Naive B cell (primary cell): ENCODE measurements at places on chromosomes 2 and 18.

DNA sequence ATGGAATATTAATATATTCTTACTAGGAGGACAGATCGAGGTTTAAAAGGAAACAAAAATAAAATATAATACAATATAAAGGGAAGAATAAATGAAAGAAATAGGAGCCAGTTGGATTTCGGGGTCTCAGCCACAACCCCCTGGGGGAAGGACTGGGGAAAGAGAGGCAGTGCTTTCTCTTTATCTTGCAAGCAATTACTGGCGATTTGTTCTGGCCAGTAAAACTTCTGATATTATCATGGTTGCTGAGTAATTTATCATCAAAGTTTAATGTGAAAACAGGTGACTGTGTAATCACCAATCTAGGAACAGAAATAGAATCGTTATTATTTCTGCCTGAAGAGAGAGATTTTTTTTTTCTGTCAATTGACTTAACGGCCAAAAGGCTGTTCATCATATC is 917.7 kb upstream of the CELF4 start:
- no peak for DNase-seq

GRCh38 chr18:2237706-2238105 is 333.6 kb downstream of the METTL4 start:
- no peak for DNase-seq

- DNase-seq: no peak
These were observed 135.6 kb upstream of the UNC80 start for GRCh38 chr2:209636076-209636475.

DNA sequence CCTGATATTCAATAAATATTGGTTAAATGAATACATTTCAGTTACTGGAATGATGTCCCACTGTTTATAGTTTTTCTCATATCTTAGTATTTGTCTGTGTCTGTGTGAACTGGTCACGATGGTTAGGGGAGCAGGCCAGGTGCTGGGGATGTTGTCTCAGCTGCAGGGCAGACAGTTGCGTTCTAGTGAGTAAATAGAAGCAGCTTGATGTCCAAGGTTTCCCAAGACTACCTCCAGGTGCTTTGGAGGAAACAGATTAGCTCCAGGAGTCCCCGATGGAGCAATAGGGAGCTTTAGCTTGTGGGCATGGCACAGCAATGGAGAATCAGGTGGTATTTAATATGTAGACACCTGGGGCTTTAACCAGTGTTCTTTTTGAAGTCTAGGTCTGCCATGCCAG is 75.5 kb downstream of the GULP1 start:
- DNase-seq: no peak

DNA sequence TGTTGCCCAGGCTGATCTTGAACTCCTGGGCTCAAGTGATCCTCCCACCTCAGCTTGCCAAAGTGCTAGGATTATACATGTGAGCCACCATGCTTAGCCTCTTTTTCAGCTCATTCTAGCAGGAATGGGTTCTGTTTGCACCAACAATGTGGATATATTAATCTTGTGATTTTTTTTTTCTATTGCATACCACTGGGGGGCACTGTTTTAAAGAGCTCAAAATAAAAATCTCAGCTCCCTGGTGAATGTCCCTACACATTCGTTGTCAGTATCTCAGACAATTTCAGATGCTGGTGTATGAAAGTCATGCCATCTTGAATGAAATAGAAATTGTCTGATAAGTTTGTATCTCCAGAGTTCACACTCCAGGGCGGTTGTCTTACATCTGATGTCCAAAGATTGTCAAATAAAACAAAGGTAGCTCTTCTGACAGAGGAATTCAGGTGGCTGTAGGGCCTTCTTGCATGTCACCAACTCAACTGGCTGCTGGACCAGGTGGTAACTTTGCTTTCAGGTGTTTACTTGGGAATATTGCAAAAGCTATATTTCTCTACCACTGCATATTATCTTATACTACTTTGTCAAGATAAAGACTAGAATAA is 3.1 kb upstream of the MATN3 start:
- peak; percentile 42 for DNase-seq

DNA sequence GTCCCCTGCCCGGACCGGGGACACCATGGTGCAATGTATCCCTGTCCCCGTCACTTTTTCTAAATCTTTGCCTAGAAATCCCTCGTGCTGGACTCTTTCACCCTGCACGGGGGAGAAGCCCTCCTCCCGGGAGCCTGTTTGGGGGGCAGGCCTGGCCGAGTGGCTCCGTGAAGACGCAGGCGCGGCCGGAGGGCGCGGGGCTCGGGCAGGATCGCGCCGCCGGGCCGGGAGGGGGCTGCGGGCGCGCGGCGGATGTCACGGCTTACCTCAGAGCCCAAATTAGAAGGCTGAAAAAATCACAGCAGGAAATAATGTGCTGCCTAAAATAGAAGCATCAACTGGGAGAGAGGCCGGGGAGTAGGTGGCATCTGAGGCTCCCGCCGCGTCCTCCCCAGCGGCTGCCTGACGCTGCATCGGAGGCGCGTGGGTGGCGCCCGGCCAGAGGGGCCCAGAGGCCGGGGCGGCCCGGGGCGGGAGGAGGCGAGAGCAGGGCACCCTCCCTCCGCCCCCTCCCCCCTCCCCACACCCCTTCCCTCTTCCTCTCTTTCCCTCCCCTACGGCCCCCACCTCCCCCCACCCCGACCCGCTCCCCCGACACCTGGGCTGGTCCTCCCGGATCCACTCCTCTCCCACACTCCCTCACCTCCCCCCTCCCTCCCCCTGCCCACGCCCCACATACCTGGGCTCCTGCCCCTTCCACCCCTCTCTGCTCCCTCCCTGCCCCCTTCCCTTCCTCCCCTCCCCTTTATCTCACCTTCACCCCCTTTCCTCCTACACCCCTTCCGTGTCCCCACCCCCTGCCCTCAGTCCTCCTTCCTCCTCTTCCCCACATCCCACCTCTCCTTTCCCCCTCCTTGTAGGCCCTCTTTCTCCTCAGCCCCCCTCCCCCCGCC is 51.9 kb downstream of the SLC4A1AP start:
- DNase-seq: peak; percentile 33

GRCh38 chr2:239222706-239223309 is 178.0 kb downstream of the HDAC4 start:
- no peak for DNase-seq

DNA sequence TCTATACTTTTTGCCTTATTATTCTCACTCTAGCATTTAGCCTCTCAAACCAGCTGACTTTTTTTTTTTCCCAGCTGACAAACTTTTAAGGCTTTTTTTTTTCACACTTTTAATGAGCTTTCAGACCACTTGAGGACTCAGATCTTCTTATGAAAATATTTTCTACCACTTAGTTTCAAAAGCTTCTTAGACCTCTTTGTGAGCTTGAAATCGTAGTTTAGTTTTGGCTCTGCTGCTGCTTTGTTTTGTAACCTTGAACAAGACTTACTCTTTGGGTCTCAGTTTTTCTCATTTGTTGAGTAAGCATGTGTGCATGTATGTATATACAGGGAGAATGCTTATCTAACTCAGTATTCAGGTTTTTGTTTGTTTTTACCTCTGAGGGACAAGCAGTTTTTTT is 3.5 kb downstream of the NBEAL1 start:
- DNase-seq: no peak

DNA sequence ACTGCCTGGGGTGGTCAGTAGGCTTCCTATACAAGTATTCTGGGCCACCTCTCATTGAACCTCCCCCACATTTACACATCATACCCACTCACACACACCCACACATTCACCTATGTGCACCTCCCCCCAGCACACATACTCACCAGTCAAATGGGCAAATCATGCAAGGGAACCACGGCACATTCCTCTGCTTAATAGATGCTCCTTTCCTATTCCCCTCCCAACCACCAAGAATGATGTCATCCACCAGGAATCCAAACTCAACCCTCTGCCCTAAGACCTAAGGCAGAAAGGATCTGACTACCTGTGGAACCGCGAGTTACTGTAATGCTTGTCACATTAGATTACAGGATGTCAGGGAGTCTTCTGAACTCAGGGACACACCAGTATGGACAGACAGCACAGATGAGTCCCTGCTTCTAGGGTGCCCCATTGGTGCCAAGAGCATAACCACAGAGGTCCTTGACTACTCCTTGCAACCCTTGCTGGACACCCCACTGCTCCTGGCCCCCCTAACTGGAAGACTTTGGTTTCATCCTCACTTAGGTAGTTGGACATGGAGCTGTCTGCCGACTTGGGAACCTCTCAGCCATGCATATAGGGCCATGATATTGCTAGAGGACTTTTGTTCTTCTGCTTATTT is 21.5 kb upstream of the CAB39 start:
- DNase-seq: no peak

GRCh38 chr2:16148632-16149348 is 208.4 kb downstream of the MYCN start:
- no peak for DNase-seq

DNA sequence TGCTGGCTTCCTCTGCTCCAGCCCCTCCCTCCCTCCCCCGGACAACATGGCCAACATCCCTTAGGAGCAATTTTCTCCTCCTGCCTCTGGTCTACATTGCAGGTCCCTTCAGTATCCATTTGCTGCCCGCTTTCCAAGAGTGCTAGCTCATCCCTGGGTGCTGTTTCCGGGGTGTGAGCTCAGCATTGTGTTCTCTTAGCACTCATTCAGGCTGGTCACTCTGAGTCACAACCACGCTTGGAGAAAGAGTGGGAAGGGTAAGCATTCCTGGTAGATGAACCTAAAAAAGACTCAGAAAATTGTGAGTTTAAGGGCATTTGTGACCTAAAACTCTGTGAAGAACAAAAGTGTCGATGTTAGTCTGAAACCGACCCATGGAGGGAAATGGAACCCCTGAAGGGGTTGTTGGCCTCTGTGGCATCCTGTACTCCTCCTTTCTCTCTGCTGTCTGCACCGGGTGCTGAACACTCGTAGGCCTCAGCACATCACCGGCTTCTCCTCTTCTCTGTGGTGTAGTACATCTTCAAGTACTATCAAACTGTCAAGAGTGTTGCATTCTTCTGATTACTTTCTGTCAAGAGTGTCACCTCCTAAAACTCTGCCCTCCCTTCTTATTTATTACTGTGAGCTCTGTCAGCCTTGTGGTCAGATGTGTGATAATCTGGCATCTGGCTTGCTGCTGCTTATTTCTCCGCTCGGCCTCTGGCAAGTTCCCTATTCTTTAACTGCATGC is 73.0 kb downstream of the CTNNA2 start:
- DNase-seq: no peak

- DNase-seq: no peak
These were observed 68.4 kb upstream of the MSH2 start for GRCh38 chr2:47334356-47335136.
